ENCODE measurements at places on chromosomes 6 and 20.
A peak's percentile ranks its signal among the peaks of the same experiment; 100 is the strongest.

- H3K36me3 ChIP-seq, result no peaks in the 10 kb centered on the region
- DNase-seq, result no peak
- H3K27me3 ChIP-seq, result no peaks in the 10 kb centered on the region
- H3K4me1 ChIP-seq, result no peaks in the 10 kb centered on the region
- peak overlapping the region; percentile 42 for H3K27ac ChIP-seq
Measured at GRCh38 chr6:149223120-149223903, 94.2 kb upstream of the TAB2 start.

GRCh38 chr6:155090166-155090565, 95.1 kb downstream of the TIAM2 start:
- no peak overlapping the region for H3K4me3 ChIP-seq
- H3K27me3 ChIP-seq, result no peaks in the 10 kb centered on the region
- no peaks in the 10 kb centered on the region for H3K36me3 ChIP-seq
- H3K27ac ChIP-seq, result no peak overlapping the region
- DNase-seq, result no peak

GRCh38 chr6:470051-470900, 78.7 kb downstream of the IRF4 start:
- H3K27me3 ChIP-seq, result no peaks in the 10 kb centered on the region
- no peak overlapping the region for H3K27ac ChIP-seq
- H3K36me3 ChIP-seq, result no peaks in the 10 kb centered on the region
- no peaks in the 10 kb centered on the region for H3K4me1 ChIP-seq
- no peak overlapping the region for H3K4me3 ChIP-seq
- DNase-seq, result no peak

DNA sequence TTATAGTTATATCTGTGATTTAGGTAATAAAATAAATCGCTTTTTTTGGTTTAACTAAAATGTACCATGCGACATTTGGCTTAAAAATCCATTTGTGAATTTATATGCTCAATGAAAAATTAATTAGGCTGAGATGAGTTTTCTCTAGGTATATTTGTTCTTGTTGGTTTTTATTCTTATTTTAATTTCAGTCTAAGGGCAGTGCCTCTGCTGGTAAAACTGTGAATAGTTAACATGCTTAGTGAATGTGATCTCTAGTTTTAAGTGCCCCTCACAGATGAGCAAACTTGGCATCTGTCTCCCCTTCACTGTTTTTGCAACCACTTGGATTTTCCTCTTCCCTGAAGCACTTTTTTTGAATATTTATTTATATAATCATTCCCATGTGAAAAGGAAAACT, 822.7 kb downstream of the GRIK2 start:
- H3K4me3 ChIP-seq, result no peak overlapping the region
- H3K36me3 ChIP-seq, result no peaks in the 10 kb centered on the region
- H3K27ac ChIP-seq, result no peak overlapping the region
- H3K27me3 ChIP-seq, result no peaks in the 10 kb centered on the region

DNA sequence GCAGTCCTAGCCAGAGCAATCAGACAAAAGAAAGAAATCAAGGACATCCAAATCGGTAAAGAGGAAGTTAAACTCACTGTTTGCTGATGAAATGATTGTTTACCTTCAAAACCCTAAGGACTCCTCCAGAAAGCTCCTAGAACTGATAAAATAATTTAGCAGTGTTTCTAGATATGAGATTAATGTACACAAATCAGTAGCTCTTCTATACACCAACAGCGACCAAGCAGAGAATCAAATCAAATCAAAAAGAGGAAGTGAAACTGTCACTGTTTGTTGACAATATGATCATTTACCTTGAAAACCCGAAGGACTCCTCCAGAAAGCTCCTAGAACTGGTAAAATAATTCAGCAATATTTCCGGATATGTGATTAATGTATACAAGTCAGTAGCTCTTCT, 21.7 kb downstream of the SERPINB9 start:
- DNase-seq, result no peak
- no peak overlapping the region for H3K27ac ChIP-seq
- H3K27me3 ChIP-seq, result no peaks in the 10 kb centered on the region
- no peak overlapping the region for H3K4me3 ChIP-seq
- H3K4me1 ChIP-seq, result peaks cover 8% of the 10 kb centered on the region

- H3K27ac ChIP-seq, result peak overlapping the region; percentile 37
- H3K36me3 ChIP-seq, result no peaks in the 10 kb centered on the region
- no peaks in the 10 kb centered on the region for H3K4me1 ChIP-seq
- no peak overlapping the region for H3K4me3 ChIP-seq
- H3K27me3 ChIP-seq, result no peaks in the 10 kb centered on the region
Measured at GRCh38 chr6:140077827-140078560, 703.5 kb upstream of the CITED2 start.

GRCh38 chr6:21489826-21490225, 103.7 kb upstream of the SOX4 start:
- DNase-seq, result no peak
- H3K4me3 ChIP-seq, result no peak overlapping the region
- no peak overlapping the region for H3K27ac ChIP-seq
- no peaks in the 10 kb centered on the region for H3K36me3 ChIP-seq
- H3K27me3 ChIP-seq, result no peaks in the 10 kb centered on the region
- H3K4me1 ChIP-seq, result no peaks in the 10 kb centered on the region

- H3K4me1 ChIP-seq, result no peaks in the 10 kb centered on the region
- no peak overlapping the region for H3K27ac ChIP-seq
- no peaks in the 10 kb centered on the region for H3K36me3 ChIP-seq
- no peak for DNase-seq
- H3K4me3 ChIP-seq, result no peak overlapping the region
Measured at GRCh38 chr6:39464067-39464466, 141.6 kb upstream of the KCNK16 start.

DNA sequence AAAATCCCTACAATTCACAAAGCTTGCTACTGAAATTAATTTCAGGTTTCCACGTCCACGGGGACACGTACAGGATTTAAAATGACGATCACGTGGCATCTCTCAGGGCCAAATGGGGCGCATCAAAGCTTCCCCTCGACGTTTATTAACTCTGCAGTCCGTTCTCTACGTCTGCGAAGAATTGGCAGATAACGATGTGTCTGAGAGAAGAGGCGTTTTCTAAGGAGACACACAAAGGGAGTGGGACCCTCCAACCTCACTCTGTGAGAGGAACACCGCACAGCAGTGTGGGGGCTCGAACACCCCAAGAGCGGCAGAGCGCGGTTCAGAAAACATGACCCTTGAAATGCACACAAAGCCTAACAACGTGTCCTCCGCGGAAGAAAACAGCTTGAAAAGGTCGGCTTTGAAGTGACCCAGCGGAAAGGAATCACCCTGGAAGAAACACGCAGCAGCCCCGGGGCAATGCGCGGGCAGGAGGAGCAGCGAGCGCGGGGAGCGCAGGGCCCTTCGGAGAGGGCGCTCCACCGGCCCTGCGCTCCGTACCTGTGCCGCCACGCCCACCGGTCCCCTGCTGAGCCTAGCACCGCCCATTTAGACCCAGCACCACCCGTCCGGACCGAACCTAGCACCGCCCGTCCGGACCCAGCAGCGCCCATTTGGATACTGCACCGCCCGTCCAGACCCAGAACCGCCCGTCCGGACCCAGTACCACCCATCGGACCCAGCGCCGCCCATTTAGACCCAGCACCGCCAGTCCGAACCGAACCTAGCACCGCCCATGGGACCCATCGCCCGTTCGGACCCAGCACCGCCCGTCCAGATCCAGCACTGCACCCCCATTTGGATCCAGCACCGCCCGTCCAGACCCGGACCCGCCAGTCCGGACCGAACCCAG, 1.1 kb upstream of the AFDN start:
- no peaks in the 10 kb centered on the region for H3K27me3 ChIP-seq
- H3K4me1 ChIP-seq, result peaks cover 43% of the 10 kb centered on the region
- peak overlapping the region; percentile 66 for H3K27ac ChIP-seq
- peak; percentile 75 for DNase-seq
- H3K36me3 ChIP-seq, result no peaks in the 10 kb centered on the region

GRCh38 chr6:146910611-146911010, 293.6 kb upstream of the STXBP5 start:
- no peak for DNase-seq
- H3K4me1 ChIP-seq, result no peaks in the 10 kb centered on the region
- H3K36me3 ChIP-seq, result no peaks in the 10 kb centered on the region
- no peak overlapping the region for H3K27ac ChIP-seq

Measured in sigmoid colon (tissue), 7 donors.